ENCODE measurements at places on chromosomes 1 and 21.
A peak's percentile ranks its signal among the peaks of the same experiment; 100 is the strongest.

DNA sequence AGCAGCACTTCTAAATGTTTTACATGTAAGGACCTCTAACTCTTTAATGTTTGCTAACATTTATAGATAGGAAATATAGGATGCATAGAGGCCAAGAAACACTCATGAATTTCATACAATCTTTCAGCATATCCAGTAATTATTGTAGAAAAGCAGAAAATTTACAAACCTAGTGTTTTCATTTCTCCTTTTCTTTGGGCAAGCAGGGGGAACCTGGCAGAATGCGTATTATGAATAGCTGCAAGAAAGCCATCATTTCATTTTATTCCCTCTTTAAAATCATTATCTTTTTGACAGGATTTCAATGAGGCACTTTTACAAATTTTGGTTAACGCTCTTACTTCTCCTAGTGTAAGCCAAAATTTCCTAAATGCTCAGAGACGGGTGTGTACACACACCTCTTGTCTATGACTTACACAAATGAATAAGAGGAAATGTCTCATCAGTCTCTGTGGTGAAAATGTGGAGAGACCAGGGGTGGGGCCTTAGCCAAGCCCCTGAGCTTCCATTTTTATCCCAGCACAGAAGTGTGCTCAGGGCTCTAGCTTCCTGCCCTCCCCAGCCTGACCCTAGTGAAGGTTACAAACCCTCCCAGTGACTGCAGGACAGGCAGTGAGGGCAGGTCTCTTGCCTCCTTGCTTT, 91.6 kb downstream of the LRRC8C start:
- DNase-seq: peak; percentile 72

- DNase-seq: no peak
Measured at GRCh38 chr1:109948285-109948630, 36.3 kb upstream of the AHCYL1 start.

DNA sequence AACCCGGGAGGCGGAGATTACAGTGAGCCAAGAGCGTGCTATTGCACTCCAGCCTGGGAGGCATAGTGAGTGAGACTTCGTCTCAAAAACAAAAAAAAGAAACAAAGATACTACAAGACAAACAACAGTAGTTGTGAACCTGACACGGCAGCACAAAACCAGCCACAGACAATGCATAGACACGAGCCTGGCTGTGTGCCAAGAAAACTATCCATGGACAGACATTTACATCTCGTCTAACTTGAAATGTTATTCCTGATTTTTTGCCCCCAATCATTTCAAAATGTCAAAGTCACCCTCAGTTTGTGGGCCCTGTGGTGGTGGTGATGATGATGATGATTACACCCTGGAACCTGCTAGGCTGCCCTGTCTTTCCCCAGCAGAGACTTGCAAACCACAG, 6.3 kb downstream of the KLHL21 start:
- no peak for DNase-seq

DNA sequence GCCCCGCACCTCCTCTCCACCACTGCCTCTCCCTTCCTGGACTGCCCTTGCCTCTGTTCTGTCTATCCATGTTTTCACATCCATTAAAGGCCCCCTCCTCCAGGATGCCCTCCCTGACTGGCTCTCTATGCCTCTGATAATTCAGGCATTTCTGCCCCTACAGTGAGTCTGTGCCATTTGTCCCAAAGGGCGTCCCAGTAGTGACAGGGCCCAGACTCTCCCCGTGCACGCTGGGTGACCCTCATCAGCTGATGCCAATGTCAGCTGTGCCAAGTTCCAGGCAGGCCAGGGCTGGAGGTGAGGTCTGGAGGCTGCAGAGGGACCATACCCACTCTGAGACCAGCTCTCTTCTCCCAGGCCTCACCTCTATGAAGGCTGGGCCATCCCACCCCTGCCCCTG, 3.2 kb upstream of the PLEKHG5 start:
- DNase-seq: no peak

GRCh38 chr1:225651376-225651871, 1.5 kb downstream of the ENAH start:
- DNase-seq: no peak

- no peak for DNase-seq
Measured at GRCh38 chr21:41737651-41738324, 29.1 kb downstream of the RIPK4 start.

DNA sequence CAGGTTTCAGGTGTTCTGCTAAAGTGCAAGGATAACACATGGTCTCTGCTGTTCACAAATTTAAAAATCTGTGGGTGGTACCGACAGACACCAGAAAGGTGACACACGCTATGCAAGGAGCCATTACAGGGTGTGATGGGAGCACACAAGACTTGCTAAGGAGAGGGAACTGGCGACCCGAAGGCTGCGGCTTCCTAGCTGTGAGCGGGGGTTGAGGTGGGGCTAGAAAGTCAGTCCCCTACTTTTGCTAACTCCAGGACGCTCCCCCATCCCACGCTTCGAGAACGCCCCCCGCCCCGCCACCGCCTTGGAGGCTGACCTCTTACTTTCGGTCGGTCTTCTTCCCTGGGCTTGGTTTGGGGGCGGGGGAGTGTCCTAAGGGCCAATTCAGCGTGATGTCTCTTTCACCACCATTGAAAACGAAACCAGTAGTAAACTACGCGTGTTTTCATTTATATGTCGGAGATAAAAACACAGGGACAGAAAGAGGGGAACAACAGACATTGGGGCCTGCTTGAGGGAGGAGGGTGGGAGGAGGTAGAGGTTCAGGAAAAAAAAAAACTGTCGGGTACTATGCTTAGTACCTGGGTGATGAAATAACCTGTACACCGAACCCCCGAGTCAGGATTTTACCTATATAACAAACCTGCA, 1.1 kb downstream of the CKS1B start:
- peak; percentile 58 for DNase-seq

- DNase-seq: no peak
Measured at GRCh38 chr1:22747021-22747734, 36.5 kb downstream of the EPHB2 start.

- no peak for DNase-seq
Measured at GRCh38 chr1:166113630-166114029, 53.2 kb downstream of the FAM78B start.

GRCh38 chr1:119004129-119004527, 16.0 kb upstream of the TBX15 start:
- no peak for DNase-seq

GRCh38 chr21:45963232-45963570, 18.4 kb upstream of the COL6A1 start:
- no peak for DNase-seq

DNA sequence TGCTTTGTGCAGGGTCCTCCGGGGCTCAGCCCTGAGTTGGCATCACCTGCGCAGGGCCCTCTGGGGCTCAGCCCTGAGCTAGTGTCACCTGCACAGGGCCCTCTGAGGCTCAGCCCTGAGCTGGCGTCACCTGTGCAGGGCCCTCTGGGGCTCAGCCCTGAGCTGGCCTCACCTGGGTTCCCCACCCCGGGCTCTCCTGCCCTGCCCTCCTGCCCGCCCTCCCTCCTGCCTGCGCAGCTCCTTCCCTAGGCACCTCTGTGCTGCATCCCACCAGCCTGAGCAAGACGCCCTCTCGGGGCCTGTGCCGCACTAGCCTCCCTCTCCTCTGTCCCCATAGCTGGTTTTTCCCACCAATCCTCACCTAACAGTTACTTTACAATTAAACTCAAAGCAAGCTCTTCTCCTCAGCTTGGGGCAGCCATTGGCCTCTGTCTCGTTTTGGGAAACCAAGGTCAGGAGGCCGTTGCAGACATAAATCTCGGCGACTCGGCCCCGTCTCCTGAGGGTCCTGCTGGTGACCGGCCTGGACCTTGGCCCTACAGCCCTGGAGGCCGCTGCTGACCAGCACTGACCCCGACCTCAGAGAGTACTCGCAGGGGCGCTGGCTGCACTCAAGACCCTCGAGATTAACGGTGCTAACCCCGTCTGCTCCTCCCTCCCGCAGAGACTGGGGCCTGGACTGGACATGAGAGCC, 22.7 kb downstream of the COL6A1 start:
- DNase-seq: peak; percentile 9

DNA sequence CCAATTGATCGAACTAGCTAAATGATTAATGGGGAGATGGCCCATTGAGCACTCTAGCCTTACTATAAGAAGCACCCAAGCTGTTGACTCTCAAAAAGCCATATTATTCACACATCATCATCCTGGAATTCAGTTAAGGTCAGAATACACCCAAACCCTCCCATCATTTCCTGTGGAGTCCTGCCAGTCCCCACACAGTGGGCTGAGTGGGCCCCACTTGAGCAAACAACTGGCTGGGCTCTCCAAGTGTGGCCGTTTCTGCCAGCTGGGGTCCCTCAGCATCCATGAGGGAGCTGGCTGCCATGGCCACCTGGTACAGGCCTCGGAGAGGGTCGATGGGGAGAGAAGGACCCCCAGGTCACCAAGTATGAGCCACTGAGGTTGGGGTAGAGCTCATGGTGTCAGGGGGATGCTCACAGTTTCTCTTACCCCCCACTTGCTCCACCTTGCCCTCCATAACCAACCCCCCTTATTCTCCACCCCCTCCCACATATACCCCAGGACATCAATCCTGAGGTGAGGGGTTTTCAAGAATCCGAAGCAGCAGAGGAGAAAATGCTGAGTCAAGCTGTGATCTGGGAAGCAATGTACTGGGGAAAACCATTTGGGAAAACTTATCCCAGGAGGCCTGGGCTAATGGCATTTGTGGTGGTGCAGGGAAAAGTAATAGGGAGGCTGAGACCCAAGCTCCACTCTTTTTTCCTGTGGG, 60.3 kb downstream of the UBE2T start:
- no peak for DNase-seq
